ENCODE measurements at places on chromosomes 5 and 9.

DNA sequence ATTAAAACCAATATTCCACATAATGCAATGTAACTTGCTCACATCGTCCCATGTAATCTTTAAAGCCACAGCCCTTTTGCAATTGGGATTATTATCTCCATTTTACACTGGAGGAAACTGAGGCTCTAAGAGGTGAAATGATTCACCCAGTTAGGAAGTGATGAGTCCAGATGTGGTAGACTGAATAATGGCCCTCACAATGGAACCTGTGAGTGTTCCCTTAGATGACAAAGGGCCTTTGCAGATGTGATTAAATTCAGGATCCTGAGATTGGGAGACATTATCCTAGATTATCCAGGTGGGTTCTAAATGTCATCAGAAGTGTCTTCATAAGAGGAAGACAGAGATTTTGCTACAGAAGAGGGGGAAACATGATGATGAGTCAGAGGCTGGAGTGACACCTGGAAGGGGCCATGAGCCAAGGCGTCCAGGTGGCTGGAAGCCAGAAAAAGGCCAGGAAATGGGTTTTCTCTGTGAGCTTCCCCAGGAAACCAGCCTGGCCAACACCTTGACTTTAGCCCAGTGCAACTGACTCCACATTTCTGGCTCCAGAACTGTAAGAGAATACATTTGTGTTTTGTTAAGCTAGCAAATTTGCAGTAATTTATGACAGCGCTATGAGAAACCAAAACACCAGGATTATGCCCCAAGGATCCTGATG is 139.1 kb downstream of the KCNIP1 start:
- no peak for DNase-seq

DNA sequence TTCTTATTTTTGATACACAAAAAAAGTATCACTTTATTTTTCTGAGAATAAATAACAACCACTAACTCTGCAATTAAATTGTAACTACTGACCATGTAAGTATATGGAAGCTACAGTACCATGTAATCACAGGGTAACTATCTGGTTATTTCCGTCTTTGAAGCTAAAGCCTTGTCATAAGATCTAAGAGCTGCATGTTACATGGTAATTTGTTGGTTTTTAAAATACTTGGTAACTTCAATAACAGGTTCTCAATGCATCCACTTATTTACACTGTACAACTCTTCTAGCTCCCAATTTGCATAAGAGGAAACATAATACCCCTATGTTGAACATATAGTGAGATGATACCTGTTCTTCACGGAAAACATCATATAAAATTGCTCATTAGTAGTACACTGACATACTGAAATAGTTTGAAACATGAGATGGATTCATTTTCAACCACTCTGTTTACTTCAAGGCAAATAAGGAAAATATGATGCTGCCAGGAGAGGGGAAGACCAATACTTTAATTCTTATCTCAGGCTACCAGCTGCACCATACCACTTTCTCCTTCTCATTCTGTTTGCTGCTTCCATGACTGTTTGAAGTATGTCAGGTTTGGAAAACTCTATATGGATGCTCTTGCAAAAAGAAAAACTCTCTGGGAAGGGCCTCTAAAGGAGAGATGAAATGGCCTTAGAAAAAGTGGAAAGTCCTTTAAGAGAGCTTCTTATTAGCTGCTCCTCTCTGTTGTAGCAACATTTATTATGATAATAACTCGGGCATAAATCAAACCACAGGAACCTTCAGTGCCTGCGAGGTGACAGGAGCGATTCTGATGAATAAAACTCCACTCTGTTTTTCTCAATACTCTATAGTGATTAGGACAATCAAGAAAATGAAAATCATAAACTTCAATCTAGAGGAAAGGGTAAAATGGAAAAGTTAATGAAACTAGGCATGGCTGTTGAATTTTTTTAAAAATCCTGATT is 150.2 kb downstream of the KIAA0825 start:
- no peak for DNase-seq

DNA sequence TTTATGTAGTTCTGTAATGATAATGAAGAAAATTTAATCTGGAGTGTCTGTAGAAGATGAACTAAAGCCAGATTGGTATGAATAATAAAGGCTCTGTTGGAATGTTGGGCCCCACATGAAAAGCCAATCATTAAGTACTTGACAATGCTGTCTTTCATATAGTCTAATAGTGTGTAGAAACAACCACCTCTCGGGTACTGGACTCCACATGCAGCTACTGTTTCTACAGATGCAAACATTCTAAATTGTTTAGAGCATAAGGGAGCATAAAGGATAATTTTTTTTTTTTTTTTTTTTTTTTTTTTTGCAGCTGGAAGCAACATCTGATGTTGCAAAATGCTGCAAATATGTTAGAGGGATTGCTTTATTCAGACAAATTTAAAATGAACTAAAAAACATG is 354.3 kb downstream of the KCTD16 start:
- DNase-seq, result no peak

DNA sequence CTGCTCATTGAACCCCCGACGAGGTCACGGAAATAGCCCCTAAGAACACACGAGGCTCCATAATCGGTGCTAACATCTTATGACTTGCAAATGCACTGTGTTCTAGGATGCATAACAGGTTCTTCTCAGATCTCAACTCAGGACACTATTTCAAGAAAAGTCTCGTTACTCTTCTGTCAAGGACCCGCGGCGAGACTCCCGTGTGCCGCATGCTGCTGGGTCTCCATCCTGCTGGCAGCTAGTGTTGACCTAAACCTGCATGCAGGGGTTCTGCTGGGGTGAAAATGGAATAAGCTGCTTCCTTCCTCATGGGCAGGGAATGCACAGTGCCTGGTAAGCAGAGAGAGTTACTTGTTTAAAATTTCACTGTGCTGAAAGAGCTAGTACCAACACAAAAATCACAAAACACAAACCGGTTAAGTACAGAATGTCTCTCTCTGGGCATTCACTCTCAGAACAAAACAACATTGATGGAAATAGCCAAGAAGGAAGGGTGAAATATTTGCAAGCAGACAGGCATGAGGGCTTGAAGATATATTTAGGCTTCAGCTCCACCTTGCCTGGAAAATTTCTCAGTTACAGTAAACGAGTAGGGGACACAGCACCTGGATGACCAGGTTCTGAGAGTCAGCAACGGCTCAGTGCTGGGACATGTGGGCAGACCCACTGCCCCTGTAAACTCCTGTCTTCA is 416.5 kb downstream of the GADD45G start:
- DNase-seq, result no peak
